ENCODE measurements at places on chromosomes 1 and 21.

- DNase-seq: no peak
Observed at GRCh38 chr1:37420456-37420855, 53.9 kb upstream of the ZC3H12A start.

- no peak for DNase-seq
Observed at GRCh38 chr1:88695781-88696180, 11.7 kb downstream of the PKN2 start.

- DNase-seq: no peak
Observed at GRCh38 chr1:7470904-7471638, 300.0 kb upstream of the VAMP3 start.

GRCh38 chr1:235639226-235640205, 10.1 kb downstream of the GNG4 start:
- no peak for DNase-seq

- peak; percentile 28 for DNase-seq
Observed at GRCh38 chr1:31705080-31705866, 1.5 kb upstream of the COL16A1 start.

- DNase-seq: no peak
Observed at GRCh38 chr21:21019681-21020080, 21.5 kb downstream of the NCAM2 start.

DNA sequence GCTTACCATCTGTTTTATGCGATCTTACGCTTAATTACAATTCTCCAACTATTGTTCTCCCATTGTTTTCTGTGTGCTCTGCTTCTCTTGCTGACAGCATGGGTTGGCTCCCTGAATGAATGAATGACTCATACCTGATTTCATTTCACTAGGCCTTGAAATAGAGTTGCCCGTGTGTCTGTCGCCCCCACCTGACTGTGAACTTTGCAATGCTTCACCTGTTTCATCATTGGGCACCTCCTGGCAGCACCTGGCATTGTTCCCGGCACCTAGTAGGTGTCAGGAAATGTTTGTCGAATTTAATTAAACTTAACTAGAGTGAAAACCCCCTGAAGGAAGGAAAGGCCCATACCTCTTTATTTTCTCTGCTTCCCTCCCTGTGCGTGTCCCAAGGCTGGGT, 120.5 kb upstream of the KLHDC7A start:
- no peak for DNase-seq

DNA sequence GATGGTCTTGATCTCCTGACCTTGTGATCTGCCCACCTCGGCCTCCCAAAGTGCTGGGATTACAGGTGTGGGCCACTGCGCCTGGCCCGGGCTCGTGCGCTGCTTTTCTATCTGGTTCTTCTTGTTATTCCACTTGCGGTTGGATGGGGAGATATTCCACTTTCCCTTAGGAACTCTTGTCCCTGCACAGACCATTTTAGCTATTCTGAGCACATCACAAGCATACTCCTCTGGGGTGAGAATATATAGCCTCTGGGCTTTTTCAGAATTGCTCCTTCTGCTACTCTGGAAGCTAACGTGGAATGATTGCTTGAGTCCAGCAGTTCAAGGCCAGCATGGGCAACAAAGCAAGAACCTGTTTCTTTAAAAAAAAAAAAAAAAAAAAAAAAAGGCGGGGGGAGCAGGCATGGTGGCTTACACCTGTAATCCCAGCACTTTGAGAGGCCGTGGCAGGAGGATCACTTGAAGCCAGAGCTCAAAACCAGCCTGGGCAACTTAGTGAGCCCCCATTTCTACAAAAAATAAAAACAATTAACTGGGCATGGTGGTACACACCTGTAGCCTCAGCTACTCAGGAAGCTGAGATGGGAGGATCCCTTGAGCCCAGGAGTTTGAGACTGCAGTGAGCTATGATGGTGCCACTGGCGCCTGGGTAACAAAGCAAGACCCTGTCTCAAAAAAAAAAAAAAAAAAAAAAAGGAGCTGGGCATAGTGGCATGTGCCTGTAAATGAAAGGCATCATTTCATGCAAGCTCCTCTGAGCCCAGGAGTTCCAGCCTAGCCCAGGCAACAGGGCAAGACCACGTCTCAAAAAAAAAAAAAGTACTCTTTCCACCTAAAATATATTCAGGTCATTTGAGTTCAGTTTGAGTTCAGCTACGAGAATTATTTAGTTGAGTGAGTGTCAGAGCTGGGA, 11.8 kb upstream of the PGD start:
- no peak for DNase-seq

GRCh38 chr1:248834343-248834940, 3.6 kb upstream of the ZNF672 start:
- DNase-seq: no peak

DNA sequence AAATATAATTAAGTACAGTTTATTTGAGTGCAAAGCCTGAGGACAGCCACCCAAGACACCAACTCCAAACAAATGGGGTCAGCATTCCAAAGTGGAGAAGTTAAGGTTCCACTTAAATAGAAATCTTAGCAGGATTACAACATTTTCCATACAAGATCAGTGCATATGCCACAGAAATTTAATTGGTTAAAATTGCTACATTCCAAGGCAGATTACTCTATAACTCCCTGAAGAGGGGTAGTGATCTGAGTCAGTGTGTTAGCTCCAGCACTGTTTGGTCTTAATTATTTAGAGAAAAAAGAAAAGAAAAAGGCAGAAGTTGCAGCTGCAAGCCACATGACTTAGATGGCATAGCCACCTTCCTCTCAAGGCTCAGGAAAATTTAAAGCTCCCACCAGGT, 297.5 kb downstream of the HHIPL2 start:
- no peak for DNase-seq

DNA sequence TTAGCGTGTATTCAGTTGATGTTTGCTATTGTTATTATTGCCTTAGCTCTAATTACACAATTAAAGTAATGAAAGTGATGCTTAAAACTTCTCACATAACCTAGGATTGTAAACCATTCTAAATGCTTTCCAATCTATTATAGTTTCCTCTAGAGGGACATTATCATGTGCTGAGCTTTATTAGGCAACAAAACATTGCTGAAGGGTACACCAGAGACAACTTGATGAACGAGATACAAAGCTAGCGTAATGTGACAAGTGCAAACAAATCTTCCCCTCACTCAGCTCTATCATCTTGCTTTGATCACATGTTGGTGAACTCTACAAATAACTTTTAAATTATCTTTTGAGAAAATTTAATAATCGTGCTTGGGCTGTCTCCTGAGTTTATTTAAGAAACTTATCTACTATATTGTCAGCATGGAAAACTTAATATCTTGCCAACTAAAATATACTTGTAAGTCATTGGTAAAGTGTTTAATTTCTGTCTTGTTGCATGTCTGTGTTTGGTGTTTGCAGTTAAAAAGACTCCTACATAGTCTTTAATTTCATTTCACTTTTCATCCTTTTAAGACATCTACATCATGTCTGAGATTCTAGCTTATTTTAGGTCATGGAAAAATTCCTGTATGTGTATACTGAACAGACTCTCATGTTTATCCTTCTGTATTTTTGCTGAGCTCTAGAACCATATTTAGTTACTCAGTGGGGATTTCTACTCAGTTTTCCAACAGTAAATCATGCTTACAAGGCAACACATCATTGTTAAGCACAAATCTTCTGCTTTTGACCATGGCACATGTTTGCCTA, 104.2 kb upstream of the ADAMTS5 start:
- no peak for DNase-seq

DNA sequence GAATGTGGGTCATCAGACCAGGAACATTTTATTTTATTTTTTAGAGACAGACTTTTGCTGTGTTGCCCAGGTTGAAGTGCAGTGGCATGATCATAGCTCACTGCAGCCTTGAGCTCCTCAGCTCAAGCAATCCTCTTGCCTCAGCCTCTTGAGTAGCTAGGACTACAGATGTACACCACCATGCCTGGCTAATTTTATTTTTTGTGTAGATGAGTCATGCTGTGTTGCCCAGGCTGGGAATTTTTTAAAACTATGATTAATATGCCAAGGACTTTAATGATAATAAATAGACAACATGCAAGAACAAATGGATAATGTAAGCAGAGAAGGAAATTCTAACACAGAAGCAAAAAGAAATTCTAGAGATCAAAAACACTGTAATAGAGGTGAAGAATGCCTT, 142.4 kb downstream of the AK5 start:
- no peak for DNase-seq

DNA sequence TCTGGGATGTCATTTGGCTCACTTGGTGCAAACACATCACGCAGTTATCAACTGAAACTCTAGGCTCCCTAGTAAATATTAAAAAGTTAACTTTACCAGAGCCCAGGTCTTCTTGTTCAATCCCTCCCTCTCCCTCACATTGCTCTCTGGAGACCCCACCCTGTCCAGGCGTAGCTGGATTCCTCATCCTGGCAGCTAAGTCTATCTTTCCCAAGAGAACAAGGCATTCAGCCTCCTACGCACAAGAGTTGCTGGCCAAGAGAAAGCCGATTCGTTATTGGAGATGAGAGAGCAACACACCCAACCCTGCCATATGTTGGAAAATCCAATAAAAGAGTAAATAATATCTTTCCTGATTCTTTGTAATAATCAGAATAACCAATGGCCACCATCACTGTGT, 117.9 kb downstream of the SLC30A10 start:
- DNase-seq: no peak

DNA sequence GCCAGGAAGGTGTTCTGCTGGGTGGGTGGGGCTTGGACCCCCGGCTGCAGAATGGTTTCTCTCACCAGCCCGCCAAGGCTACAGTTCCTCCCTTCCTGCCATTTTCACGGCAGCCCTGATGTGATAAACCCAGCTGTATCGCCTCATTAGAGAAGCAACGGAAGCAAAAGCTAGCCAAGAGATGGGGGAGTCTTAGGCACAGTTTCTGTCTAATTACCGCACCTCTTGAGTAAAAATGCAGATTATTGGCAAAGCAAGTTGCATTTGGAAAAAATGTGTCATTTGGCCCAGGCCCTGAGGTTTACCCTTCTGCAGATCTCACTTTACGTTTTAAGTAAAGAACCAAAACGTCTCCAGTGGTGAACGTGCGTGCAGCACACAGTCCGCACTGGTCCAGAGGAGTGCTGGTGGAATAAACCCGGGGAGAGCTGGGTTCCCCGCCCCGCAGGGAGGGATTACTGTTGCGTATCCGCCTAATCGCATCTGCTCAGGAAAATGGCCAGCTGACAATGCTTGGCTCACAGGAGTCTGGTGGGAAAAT, 109.9 kb downstream of the GALNT2 start:
- no peak for DNase-seq

GRCh38 chr1:27379564-27380122, 3.5 kb downstream of the CD164L2 start:
- no peak for DNase-seq

GRCh38 chr1:165284454-165284853, 72.1 kb downstream of the LMX1A start:
- no peak for DNase-seq

DNA sequence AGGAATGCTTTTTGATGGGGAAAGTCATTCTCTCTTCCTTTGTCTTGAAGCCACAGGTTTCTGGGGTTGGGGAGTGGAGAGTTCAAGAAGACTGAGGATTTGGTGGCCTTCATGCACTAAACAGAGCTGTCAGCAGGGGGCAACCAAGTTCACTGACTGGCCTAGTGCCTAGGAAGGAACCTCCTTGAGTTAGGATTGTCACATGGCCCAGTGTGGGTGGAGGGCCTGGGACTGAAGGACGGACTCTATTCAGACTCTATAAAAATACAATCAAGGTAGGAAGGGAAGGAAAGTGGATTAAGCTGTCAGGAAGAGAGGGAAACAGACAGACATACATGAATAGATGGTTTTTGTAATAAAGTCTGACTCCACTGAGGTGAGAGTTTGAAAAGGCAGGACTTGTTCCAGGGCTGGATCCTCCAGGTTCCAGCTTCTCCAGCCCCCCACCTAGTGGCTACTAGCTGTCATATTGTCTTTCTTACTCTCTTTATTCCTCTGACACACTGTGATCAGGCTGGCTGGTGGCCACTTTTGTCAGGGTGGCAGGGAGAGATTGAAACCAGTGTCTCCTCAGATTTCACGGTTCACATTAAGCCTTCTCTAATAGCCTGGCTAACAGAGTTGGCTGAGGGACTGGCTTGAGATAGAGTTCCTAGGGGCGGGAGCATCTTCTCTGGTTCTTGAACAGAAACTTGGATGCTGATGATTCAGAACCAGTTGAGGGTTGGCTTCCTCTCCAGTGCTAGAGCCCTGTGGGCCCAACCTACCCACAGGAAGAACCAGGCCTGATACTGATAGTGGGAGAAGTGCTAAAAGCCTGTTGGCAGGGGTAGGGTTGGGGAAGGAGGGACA, 4.1 kb upstream of the SH3BGRL3 start:
- peak; percentile 85 for DNase-seq

GRCh38 chr1:210653771-210654170, 325.1 kb downstream of the HHAT start:
- DNase-seq: no peak

GRCh38 chr1:38137164-38137563, 90.6 kb upstream of the POU3F1 start:
- DNase-seq: no peak

DNA sequence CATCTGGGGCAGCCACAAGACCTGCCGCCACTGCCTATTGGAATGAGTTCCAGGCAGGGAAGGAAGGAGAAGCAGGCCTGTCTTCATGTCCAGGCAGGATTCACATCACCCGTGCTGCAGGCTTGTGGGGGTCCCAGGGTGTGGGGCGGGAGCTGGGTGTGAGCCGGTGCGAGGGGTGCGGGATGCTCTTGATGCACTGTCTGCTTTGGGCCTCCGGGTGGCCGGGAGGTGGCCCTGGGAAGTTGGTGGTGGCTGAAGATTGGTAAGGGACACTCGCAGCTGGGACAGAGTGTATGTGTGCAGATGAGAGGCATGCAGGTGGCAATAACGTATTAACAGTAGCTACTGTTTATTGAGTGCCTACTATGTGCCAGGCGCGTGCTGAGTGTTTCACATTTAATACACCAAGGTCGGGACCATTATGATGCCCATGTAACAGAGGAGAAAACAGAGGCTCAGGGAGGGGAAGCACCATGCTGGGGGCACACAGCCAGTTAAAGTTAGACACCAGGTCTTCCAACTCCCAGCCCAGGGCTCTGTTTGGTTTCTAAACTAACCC, 3.3 kb downstream of the CROCC start:
- DNase-seq: no peak

DNA sequence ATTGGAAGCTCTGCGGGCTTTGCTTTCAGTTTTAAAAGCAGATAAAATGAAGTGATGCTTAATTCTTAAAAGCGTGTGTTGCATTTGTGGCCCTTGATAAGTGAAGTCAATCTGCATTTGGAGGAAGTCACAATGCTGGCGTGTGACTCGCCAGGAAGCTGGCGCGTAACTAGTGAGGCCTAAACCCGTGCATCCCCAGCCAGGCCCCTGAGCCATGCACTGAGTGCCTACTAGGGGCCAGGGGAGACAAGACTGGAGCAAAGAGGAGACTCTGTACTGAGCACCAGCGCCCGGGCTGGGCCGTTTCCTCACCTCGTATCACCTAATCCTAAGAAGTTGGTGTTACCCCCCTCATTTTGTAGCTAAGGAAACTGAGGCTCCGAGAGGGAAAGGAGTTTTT, 4.6 kb upstream of the DDOST start:
- DNase-seq: no peak

GRCh38 chr1:205918955-205919746, 24.1 kb downstream of the SLC26A9 start:
- DNase-seq: peak; percentile 86

- DNase-seq: no peak
Observed at GRCh38 chr1:42745851-42746250, 5.8 kb upstream of the CLDN19 start.

GRCh38 chr1:81208441-81208840, 592.3 kb upstream of the ADGRL2 start:
- DNase-seq: no peak

GRCh38 chr21:31781737-31782136, 49.8 kb upstream of the SCAF4 start:
- no peak for DNase-seq

GRCh38 chr1:16175610-16176553, 20.0 kb upstream of the EPHA2 start:
- DNase-seq: no peak

GRCh38 chr21:16423921-16424320, 694.1 kb downstream of the USP25 start:
- DNase-seq: no peak

Data from endothelial cell (in vitro differentiated cells).